Activated T-cell treated with anti-CD3 and anti-CD28 coated beads, Interleukin-2, amount 50 U/mL, for 24 hours (primary cell): ENCODE measurements at places on chromosomes 2 and 18.
A peak's percentile ranks its signal among the peaks of the same experiment; 100 is the strongest.

DNA sequence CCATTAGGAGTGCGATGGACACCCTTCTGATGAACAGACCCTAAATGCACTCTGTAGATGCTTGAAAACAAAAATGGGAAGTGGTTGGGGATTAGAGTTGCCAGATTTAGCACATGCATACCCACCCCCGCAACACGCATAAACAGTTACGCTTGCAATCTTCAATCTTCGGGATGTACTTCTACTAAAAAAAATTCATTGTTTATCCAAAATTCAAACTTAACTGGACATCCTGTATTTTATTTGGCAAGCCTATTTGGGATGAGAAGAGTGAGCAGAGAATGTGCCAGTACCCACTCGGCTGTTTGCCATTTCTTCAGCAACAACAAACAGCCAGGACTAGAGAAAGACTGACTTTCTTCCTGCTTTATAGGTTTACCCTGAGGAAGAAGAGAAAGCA lies 18.4 kb downstream of the KIAA2012 start:
- no peak for DNase-seq
- peaks cover 6% of the 10 kb centered on the region for H3K27me3 ChIP-seq
- H3K4me1 ChIP-seq, result no peaks in the 10 kb centered on the region
- H3K27ac ChIP-seq, result no peak overlapping the region

GRCh38 chr2:240642061-240642805 lies 17.0 kb downstream of the GPR35 start:
- no peaks in the 10 kb centered on the region for H3K27me3 ChIP-seq
- no peak overlapping the region for H3K27ac ChIP-seq
- H3K4me3 ChIP-seq, result no peak overlapping the region
- no peaks in the 10 kb centered on the region for H3K36me3 ChIP-seq
- peaks cover 10% of the 10 kb centered on the region for H3K4me1 ChIP-seq

DNA sequence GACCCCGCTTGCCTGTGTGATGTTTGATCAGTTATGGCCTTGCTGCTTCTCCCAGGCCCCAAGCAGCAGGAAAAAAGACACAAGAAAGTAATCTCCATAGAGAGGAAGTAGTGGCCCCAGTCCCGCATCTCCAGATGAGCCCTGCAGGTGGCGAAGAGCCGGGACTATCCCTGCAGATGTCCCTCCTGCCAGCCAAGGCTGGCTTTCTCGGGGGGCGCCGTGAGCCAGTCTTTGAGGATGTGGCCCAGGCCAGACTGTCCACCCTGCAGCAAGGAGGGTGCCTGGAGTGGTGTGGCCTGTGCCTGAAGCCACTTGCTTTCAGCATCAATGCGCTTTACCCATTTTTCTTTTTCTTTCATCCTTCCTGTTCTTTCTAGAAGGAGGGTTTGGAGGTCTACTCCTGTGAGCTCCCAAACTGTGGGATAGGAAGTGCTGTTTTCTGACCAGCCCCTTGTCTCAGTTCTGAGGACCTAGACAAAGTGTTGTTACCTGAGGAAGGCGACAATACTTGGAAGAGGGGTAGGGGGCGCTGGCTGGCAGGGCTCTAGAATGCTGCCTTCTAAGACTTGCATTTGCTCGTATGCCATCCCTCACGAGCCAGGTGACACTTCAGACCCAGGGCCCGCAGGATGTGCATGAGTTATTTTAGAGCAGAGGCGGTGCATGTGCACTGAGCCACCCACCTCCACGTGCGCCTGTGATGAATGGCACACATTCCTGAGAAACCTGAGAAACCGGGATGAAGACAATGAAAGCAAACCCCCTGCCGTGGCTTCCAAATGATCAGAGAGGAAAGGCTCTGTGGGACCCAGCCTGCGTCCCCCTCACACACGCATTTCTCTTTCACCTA lies 255.8 kb downstream of the FBXO15 start:
- peaks cover 2% of the 10 kb centered on the region for H3K4me1 ChIP-seq
- no peak for DNase-seq
- no peaks in the 10 kb centered on the region for H3K27me3 ChIP-seq
- H3K4me3 ChIP-seq, result no peak overlapping the region
- H3K36me3 ChIP-seq, result no peaks in the 10 kb centered on the region

DNA sequence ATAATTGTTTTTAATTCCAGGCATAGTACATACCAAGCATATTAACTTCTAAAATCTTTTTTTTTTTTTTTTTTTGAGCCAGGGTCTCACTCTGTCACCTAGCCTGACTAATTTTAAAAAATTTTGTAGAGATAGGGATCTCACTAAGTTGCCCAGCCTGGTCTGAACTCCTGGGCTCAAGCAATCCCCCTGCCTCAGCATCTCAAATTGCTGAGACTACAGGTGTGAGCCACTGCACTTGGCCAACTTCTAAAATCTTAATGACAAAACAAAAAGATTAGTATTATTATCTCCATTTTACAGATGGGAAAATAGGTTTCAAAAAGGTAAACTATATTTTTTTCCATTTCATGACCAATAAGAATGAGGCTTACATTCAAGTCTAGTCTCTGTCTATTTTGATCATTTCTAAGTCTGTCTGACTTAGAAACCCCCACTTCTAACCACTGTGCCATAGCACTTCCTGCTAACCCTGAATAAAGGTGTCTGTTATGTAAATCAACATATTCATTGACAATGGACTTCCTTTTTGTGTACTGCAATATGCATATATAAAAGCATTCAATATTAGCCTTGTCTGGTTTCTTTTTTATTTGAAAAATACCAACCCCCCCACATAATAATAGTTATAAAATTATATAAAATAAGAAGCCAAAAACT lies 28.7 kb upstream of the ZEB2 start:
- peaks cover 9% of the 10 kb centered on the region for H3K4me1 ChIP-seq
- peaks cover 9% of the 10 kb centered on the region for H3K27me3 ChIP-seq
- H3K27ac ChIP-seq, result no peak overlapping the region
- no peak for DNase-seq

- H3K27ac ChIP-seq, result peak overlapping the region; percentile 76
- peak; percentile 44 for DNase-seq
- H3K4me3 ChIP-seq, result peak overlapping the region; percentile 2
Observed at GRCh38 chr18:23259701-23260681, 124.7 kb downstream of the CABLES1 start.

DNA sequence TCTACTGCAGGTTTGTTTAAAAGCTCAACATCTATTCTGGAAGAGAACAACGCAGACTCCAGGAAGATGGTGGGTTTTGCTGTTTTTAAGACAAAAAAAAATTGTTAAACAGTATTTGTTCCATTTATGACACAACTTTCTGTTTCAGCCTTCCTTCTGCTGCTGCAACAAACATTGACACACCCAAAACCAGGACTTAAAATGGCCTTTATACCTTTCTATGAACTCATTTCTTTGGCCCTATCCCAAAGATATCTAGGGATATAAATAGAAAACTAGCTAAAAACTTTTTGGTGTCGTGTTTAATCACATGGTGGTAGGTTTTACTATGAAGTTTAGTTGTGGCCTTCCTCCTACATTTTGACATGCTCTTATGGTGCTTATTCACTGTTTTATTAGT lies 964 bp upstream of the GALNT3 start:
- no peak for DNase-seq
- peaks cover 30% of the 10 kb centered on the region for H3K27me3 ChIP-seq

GRCh38 chr2:239245872-239246721 lies 154.7 kb downstream of the HDAC4 start:
- H3K4me3 ChIP-seq, result no peak overlapping the region
- no peak overlapping the region for H3K27ac ChIP-seq
- H3K36me3 ChIP-seq, result peaks cover 14% of the 10 kb centered on the region
- H3K4me1 ChIP-seq, result peaks cover 69% of the 10 kb centered on the region
- peak; percentile 27 for DNase-seq
- H3K27me3 ChIP-seq, result no peaks in the 10 kb centered on the region

GRCh38 chr2:28624436-28624792 lies 127.2 kb upstream of the PPP1CB start:
- H3K27me3 ChIP-seq, result no peaks in the 10 kb centered on the region
- peaks cover 85% of the 10 kb centered on the region for H3K4me1 ChIP-seq
- peak overlapping the region; percentile 98 for H3K27ac ChIP-seq
- H3K4me3 ChIP-seq, result peak overlapping the region; percentile 76
- no peak for DNase-seq
- no peaks in the 10 kb centered on the region for H3K36me3 ChIP-seq

DNA sequence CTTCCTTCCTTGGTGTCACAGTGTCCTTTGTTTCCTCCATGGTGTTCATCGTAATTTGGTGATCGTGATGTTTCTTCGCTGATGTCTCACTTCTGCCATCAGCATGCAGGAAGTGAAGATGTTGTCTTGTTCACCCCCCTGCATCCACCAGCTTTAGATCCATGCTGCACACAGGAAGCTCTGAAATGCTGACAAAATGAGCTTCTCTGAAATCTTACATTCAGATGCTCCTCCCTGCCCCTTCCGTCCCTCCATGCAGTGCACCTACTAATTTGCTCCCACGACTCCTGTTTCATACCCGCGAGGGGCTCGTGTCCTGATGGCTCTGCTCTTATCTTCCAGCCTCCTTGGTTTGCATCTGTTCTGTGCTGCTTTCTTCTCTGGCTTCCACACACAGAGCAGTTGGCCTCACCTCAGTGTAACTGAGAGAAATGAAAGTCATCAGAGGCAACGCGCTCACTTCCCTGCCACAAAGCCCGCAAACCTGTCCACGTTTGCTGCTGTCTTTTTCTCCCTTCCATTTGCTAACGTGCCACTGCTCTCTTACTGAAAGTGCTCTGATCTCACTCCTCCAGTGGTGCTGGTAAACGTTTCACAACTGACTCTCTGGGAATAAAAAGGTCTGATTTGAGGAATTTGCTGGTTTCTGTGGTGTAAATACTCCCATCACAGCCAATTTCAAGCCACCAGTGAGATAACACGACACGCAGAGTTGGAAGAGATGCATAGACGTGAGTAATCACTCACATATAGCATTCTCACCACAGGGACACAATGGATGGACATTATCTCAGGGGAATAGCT lies 41.0 kb upstream of the MGAT4A start:
- DNase-seq, result peak; percentile 73
- H3K4me3 ChIP-seq, result peak overlapping the region; percentile 84
- peak overlapping the region; percentile 90 for H3K27ac ChIP-seq
- peaks cover 73% of the 10 kb centered on the region for H3K4me1 ChIP-seq
- H3K36me3 ChIP-seq, result no peaks in the 10 kb centered on the region

GRCh38 chr2:168910330-168910729 lies 9.2 kb downstream of the G6PC2 start:
- H3K27ac ChIP-seq, result no peak overlapping the region
- H3K4me3 ChIP-seq, result no peak overlapping the region
- H3K4me1 ChIP-seq, result peaks cover 5% of the 10 kb centered on the region

GRCh38 chr2:81703831-81704230 lies 1399.3 kb upstream of the LRRTM1 start:
- H3K4me1 ChIP-seq, result no peaks in the 10 kb centered on the region
- no peak for DNase-seq
- no peak overlapping the region for H3K27ac ChIP-seq
- no peaks in the 10 kb centered on the region for H3K27me3 ChIP-seq
- no peaks in the 10 kb centered on the region for H3K36me3 ChIP-seq
- H3K4me3 ChIP-seq, result no peak overlapping the region

DNA sequence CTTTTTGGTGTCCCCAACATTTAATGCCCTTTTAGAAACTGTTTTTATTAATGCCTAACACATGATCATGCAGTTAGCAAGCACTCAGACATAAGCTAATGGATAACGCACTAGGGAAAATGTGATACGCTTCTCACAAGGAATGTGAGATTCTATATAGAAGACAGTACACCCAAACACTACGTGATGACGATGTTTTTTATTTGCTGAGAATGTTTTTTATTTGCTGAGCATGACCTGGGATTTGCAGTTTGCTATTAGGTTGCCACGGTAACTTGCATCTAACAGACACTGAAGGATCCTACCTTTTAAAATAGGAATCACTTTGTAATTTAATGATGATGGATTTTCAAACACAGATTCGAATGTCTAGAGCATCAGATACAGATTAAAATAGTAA lies 4.9 kb downstream of the SMC6 start:
- no peak overlapping the region for H3K4me3 ChIP-seq
- peaks cover 23% of the 10 kb centered on the region for H3K4me1 ChIP-seq
- no peaks in the 10 kb centered on the region for H3K27me3 ChIP-seq

- H3K4me3 ChIP-seq, result no peak overlapping the region
- peaks cover 11% of the 10 kb centered on the region for H3K4me1 ChIP-seq
- no peak for DNase-seq
- H3K27me3 ChIP-seq, result peaks cover 4% of the 10 kb centered on the region
- no peak overlapping the region for H3K27ac ChIP-seq
- H3K36me3 ChIP-seq, result no peaks in the 10 kb centered on the region
Observed at GRCh38 chr2:130357864-130358263, 2.0 kb downstream of the PTPN18 start.

GRCh38 chr2:169673921-169674320 lies 20.3 kb downstream of the CFAP210 start:
- H3K4me3 ChIP-seq, result no peak overlapping the region
- H3K27ac ChIP-seq, result no peak overlapping the region
- no peak for DNase-seq
- H3K4me1 ChIP-seq, result peaks cover 5% of the 10 kb centered on the region

DNA sequence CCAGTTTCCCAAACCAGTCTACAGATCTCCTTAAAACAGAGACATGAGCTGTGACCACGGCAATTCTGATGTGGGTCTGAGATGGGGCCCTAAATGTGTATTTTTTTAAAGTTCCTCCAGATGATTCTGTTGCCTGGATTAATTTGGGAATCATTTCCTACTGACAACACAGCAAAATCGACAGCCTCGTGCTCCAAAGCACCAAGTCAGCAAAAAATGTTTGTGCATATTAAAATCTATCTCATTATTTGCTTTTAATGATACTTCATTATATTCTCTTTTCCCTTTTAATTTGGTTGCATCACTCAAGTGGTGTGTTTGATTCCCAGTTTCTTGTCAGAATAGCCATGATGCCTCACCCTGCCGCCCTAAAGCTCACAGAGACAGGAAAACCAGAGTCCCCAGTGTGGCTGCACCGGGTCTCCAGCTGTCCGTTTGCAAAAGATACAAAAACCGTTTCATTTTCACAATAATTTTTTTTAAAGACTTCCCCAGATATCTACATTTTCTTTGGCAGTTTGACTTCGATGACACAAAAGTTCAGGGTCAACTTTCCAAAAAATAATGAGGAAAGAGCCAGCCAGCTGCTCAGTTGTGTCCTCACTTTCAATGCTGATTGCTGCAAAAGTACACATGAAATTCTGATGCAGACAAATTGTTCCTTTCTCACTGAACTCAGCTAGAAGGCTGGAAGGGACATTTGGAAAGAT lies 443.2 kb upstream of the ID2 start:
- H3K4me1 ChIP-seq, result peaks cover 17% of the 10 kb centered on the region
- H3K27ac ChIP-seq, result no peak overlapping the region
- no peaks in the 10 kb centered on the region for H3K36me3 ChIP-seq
- DNase-seq, result no peak

DNA sequence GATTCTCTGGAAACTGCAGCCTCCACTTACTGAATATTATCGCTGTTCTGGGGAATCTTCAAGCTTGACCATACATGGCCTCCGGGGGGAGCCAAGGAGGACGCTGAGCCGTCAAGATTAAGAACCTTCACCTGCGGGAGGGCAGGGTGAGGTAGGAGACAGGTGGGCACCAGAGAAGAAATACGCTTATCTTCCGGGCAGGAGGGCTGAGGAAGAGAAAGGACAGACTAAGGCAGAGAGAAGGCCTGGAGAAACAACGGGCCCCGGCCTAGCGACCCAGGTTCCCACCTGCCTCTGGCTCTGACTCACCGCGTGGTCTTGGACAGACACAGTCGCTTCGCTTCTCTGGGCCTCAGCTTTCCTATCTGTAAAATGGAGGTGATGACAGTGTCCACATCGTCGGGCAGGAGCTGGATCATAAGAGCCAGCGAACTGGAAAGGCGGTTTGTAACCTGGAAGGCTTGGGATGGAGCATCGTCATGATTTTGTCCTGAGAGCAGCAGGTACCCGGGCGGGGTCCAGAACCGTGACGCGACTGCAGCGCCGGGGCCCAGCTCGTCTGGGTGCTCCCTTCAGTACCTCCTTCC lies 659 bp downstream of the ZNF142 start:
- H3K36me3 ChIP-seq, result peaks cover 96% of the 10 kb centered on the region
- H3K27me3 ChIP-seq, result no peaks in the 10 kb centered on the region
- peaks cover 49% of the 10 kb centered on the region for H3K4me1 ChIP-seq
- peak; percentile 70 for DNase-seq

GRCh38 chr2:3062476-3063260 lies 314.9 kb downstream of the EIPR1 start:
- DNase-seq, result no peak
- H3K27me3 ChIP-seq, result no peaks in the 10 kb centered on the region
- H3K27ac ChIP-seq, result no peak overlapping the region
